ENCODE measurements at places on chromosomes 1 and 21. TPM values are rescaled to one million over a fixed set of nuclear protein-coding genes. Genes with fewer than 3 reads are reported as not detected.

DNA sequence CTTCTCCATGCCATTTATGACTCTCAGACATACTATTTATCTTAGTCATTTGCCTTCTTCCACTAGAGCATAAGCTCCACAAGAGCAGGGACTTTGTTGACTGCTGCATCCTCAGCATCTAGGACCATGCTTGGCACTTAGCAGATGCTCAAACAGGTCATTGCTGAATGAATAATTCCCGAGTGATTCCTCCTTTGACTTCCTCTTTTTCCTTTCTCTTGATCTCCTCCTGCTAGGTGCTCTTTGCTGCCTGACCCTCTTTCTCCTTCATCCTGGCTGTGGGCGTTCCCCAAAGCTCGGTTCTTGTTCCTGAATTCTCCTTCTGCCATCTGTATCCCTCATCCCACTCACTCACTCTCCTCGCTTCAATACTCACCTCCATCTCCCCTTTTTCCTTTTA is 23.5 kb downstream of the SYT6 start:
- DNase-seq: no peak

DNA sequence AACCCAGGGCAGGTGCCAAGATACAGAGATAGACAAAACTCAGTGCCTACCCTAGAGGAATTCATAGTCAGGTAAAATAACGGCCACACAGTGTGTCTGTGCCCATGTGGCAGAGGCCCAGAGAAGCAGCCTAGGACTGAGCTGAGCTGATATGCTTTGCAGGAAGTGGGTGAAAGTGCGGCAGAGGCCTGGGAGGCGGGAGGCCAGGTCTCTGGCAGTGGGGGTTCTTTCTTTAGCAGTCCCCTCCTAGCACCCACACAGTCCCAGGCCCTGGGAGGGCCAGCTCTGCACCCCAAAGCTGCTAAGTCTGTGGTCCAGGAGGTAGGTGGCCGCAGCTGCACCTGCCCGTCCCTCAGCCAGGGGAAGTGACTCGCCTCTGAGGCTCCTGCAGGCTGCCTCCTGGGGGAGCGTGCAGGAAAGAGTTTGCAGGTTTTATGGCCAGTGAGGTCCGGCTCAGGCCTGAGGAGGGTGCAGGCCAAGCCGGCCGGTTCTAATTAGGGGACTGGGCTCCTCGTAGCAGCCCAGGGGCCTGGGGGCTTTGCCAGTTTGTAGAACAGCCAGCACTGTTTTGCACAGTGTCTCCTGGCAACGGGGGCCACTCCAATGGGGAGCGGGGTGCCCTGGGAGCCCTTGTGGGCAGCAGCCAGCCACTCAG is 107.9 kb downstream of the SPSB1 start:
- DNase-seq: no peak

PADI1 gene
- total RNA-seq: 28.3 TPM

PDC gene
- total RNA-seq: not detected

DNA sequence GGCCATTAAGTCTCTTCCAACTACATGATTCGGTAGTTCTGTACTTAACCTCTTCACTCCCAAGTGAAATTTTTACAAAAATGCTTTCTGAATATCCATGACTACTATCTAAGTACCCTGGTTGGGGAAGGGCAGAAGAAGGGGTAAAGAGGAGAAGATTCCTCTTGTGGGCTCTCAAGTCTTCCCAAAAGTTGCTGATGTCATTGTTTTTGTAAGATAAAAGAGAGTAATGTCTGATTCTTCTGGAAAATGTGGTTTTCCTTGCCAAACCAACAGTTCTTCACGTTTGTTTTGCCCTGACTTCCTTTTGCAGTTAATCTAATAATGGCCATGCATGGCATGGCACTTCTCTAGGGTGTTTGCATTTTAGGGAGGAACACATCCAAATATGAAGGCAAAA is 34.7 kb upstream of the AK4 start:
- no peak for DNase-seq

- no peak for DNase-seq
Measured at GRCh38 chr1:160685266-160685665, 26.4 kb downstream of the CD48 start.

KLHDC8A gene
- not detected for total RNA-seq

GRCh38 chr1:156927215-156928042 is 7.0 kb downstream of the LRRC71 start:
- DNase-seq: peak; percentile 68

- no peak for DNase-seq
Measured at GRCh38 chr1:48215889-48216288, 6.6 kb upstream of the SLC5A9 start.

KIRREL1 gene
- total RNA-seq: 30.7 TPM

- DNase-seq: no peak
Measured at GRCh38 chr1:244952280-244952933, 88.1 kb upstream of the HNRNPU start.

- DNase-seq: no peak
Measured at GRCh38 chr21:44267655-44268142, 6.0 kb upstream of the DNMT3L start.

GRCh38 chr1:201583663-201584062 is 44.7 kb downstream of the NAV1 start:
- DNase-seq: no peak

SPRR5 gene
- total RNA-seq: not detected

- DNase-seq: no peak
Measured at GRCh38 chr1:30606166-30606565, 117.2 kb downstream of the MATN1 start.

PRDM16 gene
- total RNA-seq: not detected

OR2AK2 gene
- not detected for total RNA-seq

- DNase-seq: no peak
Measured at GRCh38 chr1:37434292-37435225, 39.8 kb upstream of the ZC3H12A start.

RIPK4 gene
- 30.1 TPM for total RNA-seq

NR5A2 gene
- 1.8 TPM for total RNA-seq

URB2 gene
- total RNA-seq: 7.7 TPM

- no peak for DNase-seq
Measured at GRCh38 chr1:221289103-221289502, 409.9 kb downstream of the HLX start.

DNA sequence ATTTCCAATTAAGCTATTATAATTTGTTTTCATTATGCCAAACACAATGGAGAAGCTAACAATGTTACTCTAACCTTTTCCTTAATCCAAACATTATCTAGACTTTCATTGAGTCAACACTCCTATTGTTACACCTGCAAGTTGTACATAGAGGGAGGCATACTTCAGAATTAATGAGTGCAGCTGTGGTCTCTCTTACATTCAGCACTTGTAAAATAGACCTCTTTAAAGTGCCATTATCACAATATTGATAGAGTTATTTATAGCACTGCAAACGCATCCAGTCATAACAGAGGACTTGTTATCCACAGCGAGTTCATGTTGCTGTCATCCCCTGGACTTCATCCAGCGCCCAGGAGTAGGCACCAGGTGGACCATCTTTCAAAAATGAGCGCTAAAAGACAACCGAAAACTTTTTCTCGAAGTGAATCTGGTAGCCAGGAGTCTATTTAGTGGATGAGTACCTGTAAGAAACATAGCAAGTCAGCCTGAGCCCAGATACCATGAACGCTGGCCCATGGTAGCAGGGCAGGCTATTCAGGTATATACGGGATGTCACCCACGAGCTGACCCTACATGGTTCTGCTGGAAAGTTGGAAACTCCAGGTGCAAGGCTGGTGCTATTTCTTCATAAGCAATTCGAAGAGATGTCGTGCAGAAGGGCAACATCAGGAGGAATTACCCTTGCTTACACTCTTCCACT is 70.6 kb upstream of the NFIA start:
- DNase-seq: no peak

GRCh38 chr1:3689138-3689750 is 36.9 kb downstream of the TP73 start:
- DNase-seq: no peak

GRCh38 chr1:180563026-180563827 is 4.5 kb downstream of the OVAAL start:
- no peak for DNase-seq

DNA sequence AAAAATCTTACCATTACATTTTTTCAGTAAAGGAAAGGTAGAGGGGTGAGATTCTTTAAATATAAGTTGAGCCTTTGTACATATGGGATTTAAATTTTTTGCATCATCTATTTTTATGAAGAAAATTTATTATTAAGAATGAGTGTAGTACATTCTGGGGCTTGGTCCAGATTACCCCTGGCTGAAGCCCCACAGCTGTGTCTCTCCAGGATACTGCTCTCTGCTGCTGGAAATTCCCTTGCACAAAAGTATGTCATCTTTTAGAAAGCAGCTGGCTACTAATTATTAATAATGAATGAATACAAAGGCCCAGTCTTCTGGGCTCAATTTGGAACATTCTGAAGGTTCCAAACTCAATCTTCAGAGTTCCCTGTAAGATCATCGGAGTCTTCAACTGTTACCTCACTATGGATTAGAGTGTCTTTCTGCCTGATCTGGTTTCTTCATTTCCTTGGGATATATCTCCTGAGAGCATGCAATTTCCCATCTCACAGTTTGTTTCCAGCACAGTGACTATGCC is 428.6 kb upstream of the BRINP3 start:
- no peak for DNase-seq

TM2D1 gene
- total RNA-seq: 36.8 TPM

DNA sequence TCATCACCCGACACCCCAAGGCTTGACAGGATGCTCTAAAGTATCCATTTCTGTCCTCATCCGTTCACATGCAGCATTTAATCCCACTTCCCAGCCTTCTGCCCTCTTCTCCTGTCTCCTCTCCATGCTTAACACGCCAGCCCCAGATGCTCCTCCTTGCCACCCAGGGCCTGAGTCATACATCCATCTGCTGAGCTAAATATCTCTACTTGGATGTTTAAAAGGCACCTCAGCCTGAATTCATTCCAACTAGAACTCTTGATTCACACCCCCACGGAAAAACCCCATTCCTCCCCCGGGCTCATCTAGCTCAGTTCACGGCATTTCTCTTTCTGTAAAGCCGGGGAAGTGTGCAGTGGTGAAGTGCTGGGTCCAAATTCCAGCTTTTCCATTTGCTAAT is 27.7 kb downstream of the TEX35 start:
- DNase-seq: no peak

PTCH2 gene
- total RNA-seq: 0.83 TPM

GRCh38 chr1:47436304-47436978 is 1.4 kb upstream of the FOXD2 start:
- DNase-seq: peak; percentile 54

DNA sequence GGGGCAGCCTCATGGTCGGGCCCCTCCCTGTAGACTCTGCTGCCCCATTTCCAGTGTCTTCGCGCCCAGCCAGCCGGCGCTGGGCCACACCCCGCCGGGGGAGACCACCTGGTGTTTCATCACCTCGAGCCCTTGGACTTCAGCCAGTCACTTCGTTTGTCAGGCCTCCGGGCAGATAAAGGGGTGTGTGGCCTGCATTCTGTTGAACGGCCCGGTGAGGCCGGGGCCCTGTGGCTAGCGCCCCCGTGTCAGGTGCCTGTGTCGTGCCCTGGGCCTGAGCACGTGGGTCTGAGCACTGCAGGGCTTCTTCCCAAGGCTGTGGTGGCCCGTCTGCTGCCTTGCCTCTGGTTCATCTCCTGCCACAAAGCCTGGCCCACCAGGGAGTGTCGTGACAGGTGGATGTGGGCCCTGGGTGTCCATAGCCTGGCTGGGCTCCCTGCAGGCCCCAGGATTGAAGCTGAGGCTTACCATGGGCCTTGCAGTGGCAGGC is 65.2 kb upstream of the DIP2A start:
- no peak for DNase-seq

SNRPE gene
- total RNA-seq: 201 TPM

GRCh38 chr1:18515120-18515667 is 34.5 kb downstream of the KLHDC7A start:
- no peak for DNase-seq

KCNJ9 gene
- not detected for total RNA-seq

GRCh38 chr1:38071312-38072256 is 25.0 kb upstream of the POU3F1 start:
- no peak for DNase-seq

- no peak for DNase-seq
Measured at GRCh38 chr21:25324666-25325065, 282.6 kb downstream of the MRPL39 start.

DNA sequence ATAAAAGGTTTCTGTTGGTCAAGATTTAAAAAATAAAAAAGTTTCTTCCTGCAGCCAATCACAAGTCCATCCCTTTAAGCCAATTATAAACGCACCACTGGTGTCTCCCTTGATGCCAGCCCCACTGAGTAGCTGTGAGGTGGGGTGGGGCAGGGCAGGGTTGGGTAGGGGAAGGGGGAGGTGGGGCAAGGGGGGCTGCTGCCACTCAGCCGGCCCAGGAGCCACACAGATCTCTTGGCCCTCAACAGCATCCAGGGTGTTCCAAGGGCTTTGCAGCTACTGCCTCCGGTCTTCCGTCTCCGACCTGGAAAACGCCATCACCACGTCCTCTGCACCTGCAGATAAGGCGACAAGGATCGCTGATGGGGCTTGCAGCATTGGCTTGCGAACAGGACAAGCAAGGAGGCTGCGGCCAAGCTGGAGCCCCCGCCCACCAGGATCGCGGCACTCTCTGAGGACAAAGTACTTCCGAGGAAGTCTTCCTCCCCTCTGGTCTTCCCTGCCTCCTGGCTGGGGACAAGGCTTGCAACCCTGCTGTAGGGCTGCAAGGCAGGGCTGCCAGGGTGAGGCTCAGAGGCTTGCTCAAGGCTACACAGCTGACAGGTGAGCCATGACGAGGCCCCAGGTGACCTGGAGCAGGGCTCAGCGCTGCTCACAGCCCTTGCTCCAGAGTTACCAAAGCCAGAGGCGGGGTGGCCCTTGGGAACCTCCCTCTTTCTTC is 26.8 kb upstream of the CLSTN1 start:
- no peak for DNase-seq

GRCh38 chr1:38076038-38076437 is 29.4 kb upstream of the POU3F1 start:
- DNase-seq: no peak

DNA sequence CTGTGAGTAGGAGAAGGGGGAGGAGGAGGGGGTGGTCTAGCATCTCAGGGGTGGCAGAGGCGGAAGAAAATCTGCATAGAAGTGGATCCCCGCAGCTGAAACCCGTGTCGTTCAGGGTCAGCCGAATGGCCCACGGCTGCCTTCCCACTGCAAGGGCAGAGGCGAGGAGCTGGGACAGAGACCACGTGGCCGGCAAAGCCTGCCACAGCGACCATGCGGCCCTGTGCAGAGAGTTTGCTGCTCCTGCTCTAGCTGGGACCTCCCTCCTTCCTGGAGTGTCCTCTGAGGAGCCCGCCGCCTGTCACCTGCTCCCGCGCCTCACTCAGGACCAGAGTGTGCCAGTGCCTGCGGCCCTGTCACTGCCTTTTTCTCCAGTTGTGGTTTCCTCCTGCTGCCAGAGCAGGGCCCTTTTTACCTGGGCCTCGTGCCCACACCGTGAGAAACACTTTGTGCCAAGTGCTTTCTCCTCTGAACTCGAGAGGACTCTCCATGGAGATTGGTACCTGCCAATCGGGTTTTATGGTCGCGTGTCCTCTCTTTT is 5.4 kb upstream of the TRPM2 start:
- no peak for DNase-seq

- DNase-seq: no peak
Measured at GRCh38 chr1:172935062-172935592, 115.6 kb downstream of the TNFSF18 start.

All from PC-9 (cell line).